ENCODE measurements at places on chromosomes 2 and 18.

DNA sequence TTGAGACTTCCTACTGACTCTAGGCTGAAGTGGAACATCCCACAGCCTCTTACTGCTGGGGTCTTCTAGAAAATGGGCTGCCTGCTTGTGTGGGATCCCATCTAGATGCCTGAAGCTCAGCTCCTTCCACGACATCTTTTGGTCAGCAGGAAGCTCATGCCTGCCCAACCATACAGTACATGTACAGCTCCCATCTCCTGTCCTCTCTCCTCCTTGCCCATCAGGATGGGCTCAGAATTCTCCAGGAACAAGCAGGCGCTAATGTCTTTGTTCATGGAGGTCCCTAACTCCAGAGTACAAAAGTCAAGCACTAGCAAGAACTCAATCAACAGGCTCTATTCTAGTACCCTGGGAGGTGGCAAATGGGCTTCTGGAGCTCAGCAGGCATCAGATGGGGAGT is 31.7 kb upstream of the GPR17 start:
- DNase-seq = no peak

DNA sequence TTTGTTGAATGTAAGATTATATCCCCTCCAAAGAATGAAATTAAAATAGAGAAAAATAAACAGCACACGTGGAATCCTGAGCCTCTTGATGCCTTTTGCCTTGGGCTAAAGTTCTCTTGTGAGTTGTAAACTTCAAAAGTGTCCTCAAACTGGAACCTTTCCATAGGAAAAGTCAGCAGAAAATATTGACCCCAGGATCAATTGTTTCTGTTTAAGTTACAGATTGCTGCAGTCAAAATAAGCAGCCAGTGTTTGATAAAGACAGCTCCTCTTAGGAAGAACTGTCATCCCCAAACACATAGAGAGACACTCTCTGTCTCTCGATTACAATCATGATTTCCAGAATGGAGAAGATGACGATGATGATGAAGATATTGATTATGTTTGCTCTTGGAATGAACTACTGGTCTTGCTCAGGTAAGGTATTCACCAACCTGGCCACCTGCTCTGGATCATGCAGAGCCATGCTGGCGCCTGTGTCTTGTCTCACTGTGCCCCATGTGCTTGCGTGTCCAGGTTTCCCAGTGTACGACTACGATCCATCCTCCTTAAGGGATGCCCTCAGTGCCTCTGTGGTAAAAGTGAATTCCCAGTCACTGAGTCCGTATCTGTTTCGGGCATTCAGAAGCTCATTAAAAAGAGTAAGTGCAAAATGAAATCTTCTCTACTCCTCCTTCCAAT is at the start of gene SPP2:
TSS of gene SPP2 (plus strand) at position 248 of the 681 bp plus-strand sequence. CDS start at position 333, 85 bp downstream.
- DNase-seq = no peak

- DNase-seq = peak; percentile 17
Measured at GRCh38 chr2:9261231-9261883, 54.7 kb downstream of the ASAP2 start.

GRCh38 chr2:18545384-18545783 is 15.1 kb downstream of the RDH14 start:
- DNase-seq = no peak

GRCh38 chr2:58156780-58157179 is 84.3 kb downstream of the FANCL start:
- no peak for DNase-seq

GRCh38 chr2:45176390-45176789 is 167.1 kb upstream of the SIX2 start:
- DNase-seq = no peak

- DNase-seq = peak; percentile 4
Measured at GRCh38 chr18:43590182-43590903, 313.1 kb upstream of the SYT4 start.

GRCh38 chr18:43571078-43571689 is 293.9 kb upstream of the SYT4 start:
- DNase-seq = peak; percentile 80

GRCh38 chr2:211035548-211036185 is 479.3 kb downstream of the CPS1 start:
- peak; percentile 64 for DNase-seq

GRCh38 chr2:173249661-173250641 is 104.7 kb upstream of the CDCA7 start:
- DNase-seq = no peak

DNA sequence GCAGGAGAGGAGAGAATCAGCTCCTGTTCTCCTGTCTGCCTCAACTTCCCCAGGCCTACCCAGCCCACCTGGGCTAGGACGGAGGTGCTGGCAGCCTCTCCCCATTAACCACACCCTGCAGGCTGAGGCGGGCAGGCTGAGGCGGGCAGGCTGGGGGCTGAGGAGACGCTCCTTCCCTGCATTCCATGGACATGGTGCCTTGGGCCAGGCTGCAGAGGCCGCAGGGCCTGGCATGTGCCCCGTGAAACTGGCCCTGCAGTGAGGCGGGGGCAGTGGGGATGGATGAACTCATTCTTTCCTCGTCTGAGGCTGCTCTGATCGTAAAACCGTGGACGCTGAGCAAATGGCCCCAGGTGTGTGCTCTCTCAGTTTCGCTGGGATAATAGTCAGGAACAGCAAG is 84.7 kb upstream of the LAPTM4A start:
- no peak for DNase-seq

GRCh38 chr2:148903294-148903693 is 28.3 kb downstream of the KIF5C start:
- no peak for DNase-seq

DNA sequence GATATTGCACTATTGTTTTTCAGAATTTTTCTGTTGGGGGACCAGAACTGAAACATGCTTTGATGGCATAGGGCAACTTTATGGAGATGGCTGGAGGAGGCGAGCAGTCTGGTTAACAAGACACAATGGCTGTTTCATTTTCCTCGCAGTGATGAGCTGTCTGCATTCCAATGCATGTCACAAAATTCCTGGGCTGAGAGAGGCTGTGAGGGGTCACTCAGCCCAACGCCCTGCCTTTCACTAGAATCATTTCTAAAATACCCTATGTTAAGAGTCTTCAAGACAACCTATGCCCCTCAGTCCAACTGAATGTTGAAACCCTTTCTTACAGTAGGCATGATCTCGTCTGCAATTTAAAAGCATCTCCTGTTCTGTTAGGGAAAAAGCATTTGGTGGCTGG is 1090.0 kb downstream of the BCL11A start:
- no peak for DNase-seq

DNA sequence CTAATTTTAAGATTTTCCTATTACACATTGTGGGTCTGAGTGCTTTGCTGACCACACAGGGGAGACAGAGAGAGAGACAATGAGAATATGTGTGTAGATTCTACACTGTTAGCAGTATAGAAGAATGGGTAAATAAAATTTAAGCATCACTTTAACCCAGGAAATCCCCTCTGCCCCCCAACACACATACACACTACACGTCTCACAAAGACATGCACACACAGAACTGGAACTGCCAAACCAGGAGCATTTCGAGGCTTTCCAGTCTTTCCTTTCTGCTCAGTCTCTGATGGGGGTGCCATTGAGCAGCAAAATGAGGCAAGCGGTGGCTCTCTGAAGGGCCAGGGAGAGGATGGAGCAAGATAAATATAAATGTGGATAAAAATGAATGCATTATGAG is 2.5 kb downstream of the MERTK start:
- DNase-seq = peak; percentile 74

DNA sequence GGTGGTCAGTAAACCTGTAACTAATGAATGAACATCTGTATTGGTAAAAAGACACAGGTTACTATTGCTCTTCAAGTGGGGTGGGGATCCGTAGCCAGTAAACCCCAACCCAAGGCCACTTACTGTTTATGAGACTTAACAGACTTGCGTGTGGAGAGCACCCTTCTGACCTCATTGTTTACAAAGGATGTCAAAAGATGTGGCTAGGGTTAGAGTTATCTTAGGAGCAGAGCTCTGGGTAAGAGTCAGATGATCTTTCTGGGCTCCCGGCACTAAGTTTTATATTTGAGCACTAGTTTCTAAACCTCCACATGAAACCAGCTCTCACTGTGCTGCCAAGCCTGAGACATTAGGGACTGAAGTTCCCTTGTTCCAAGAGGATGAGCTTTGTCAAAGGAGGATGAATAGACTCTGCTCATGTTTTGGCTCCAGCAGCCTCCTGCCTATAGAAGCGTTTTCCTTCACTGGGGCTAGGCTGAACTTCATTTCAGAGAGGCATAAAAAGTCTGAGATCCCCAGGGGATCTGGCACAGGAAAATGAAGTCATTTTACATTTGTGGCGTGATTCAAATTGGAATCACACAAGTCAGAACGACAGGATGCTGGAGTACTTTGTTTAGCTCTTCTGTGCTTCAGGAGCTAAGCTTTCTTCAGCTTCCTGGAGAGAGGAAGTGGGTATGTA is 403.1 kb upstream of the TRIB2 start:
- DNase-seq = no peak

GRCh38 chr2:11873356-11874154 is 127.1 kb downstream of the LPIN1 start:
- DNase-seq = peak; percentile 58

- no peak for DNase-seq
Measured at GRCh38 chr2:73998451-73998850, 13.7 kb downstream of the TET3 start.

DNA sequence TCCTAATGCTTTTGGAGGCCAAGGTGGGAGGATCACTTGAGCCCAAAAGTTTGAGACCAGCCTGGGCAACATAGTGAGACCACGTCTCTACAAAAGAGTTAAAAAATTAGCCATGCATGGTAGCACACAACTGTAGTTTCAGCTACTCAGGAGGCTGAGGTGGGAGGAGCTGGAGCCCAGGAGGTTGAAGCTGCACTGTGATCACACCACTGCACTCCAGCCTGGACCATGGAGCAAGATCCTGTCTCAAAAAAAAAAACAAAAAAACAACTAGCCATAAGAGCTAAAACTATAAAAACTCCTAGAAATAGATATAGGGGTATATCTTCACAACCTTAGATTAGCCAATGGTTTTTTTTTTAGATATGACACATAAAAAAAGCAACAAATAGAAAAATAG is 16.9 kb upstream of the COL6A3 start:
- no peak for DNase-seq

DNA sequence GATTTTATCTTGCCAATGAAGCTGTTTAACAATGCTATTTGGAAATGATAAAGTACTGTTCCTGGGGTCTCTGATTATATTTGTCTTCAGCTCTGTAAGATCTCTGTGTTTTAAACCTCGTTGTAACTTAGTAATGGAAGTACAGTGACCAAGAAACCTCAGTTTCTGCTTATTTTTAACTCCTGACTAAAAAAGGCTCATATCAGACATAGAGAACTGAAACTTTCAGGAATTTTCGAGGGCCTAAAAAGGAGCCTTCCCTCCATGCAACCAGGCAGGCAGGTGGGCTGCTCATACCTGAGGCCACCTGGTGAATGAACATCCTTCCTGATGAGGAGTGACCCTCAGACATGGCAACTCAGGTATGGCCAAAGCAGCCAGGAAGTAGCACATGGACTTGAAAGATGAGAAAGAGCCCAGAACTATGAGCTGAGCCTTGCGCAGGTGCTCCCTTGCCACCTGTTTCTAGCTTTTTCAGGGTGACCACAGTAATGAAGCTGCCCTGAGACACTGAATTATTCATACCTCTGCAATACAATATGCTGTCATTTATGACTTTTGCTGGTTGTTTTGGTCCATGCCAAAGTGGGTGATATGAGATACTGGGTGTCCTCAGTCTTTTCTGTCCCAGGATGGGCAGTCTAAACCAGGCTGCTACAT is 23.9 kb downstream of the MYO3B start:
- no peak for DNase-seq

GRCh38 chr2:46569061-46569560 is 89.7 kb downstream of the TMEM247 start:
- peak; percentile 90 for DNase-seq

GRCh38 chr2:170423919-170424318 is 246.0 kb downstream of the MYO3B start:
- no peak for DNase-seq

GRCh38 chr2:113898081-113898480 is 8.2 kb downstream of the ACTR3 start:
- no peak for DNase-seq

DNA sequence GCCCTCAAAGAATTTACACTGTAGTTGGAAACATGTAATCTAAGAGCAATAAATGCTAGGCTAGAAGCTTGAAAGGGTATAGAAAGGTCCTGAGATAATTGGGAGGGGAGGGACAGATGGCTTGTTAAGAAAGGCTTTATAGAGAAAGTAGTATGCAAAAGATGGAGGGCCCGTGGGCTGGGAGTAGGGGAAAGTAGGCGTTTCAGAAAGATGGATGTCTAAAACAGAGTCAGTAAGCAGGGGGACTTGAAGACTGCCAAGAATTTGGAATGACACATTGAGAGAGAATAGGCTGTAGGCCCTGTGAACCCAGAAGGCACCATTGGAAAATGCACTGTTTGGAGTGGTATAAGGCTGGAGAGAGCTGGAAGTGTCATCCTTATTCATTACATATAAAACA is 822 bp downstream of the PSMG2 start:
- DNase-seq = peak; percentile 57

GRCh38 chr2:76247006-76247405 is 536.3 kb upstream of the GCFC2 start:
- DNase-seq = no peak

- DNase-seq = no peak
Measured at GRCh38 chr18:59276047-59276446, 2.8 kb upstream of the RAX start.

GRCh38 chr2:128312411-128312810 is 6.3 kb downstream of the HS6ST1 start:
- DNase-seq = no peak

All from hematopoietic multipotent progenitor cell treated with erythropoietin and hydrocortisone succinate and interleukin-3 and kit ligand, for 4 days (in vitro differentiated cells).